ENCODE measurements at places on chromosomes 5 and 9.

GRCh38 chr5:126686451-126687126 lies 85.8 kb downstream of the PHAX start:
- DNase-seq: no peak

DNA sequence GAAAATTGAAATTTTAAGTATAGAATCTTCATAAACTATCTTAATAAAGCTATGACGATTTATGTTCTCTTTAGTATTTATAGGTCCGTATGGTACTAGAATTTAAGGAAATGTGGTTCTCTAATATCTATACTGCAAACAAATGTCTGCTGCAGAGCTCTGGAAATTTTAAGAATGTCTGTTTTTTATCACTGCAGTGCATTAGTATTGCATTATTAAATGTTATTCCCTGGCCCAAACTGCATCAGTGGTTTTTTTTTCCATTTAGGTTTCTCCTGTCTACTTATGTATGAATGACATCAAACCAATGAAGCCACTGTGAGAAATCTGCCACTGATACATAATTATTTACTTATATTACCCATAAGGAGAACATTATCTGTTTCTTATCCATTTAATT lies 211.4 kb upstream of the CD180 start:
- no peak for DNase-seq

DNA sequence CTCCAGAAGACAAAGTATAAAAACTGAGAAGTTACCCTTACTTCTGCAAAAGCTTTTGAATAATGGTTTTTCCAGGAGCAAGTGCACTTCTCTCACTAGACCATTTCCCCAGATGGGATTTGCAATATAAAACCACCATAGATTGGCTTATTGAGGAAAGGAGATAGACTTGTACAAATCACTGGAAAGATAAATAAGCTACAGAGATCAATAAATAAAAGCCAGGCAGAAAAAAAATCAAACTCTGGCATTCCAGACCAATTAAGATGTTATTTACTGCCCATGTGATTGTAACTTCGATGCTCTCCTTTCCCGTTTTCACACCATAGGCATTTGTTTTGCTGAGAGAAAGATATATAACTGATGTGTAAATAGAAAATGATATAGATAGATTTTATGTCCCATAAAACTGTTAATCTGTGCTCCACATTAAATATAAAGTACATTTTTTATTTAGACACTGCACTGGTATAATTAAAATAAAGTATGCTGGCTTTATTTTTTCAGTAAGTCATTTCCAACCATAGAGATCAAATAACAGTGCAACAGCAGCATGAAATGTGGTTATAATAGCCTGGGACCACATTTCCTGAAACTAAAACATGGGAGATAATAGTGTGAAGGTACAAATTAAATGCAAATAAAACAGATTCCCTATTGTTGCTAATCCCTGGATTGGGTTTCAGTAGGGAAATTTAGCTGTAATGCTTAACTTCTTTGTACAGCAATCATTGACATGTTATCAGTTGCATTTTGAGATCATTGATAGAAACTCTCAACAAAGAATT lies 177.7 kb downstream of the NR2F1-AS1 start:
- no peak for DNase-seq

GRCh38 chr5:98568336-98568735 lies 205.1 kb upstream of the RGMB start:
- DNase-seq: no peak

GRCh38 chr9:5850724-5851122 lies 17.8 kb upstream of the ERMP1 start:
- no peak for DNase-seq

- DNase-seq: no peak
Observed at GRCh38 chr9:6917162-6917561, 159.4 kb downstream of the KDM4C start.

DNA sequence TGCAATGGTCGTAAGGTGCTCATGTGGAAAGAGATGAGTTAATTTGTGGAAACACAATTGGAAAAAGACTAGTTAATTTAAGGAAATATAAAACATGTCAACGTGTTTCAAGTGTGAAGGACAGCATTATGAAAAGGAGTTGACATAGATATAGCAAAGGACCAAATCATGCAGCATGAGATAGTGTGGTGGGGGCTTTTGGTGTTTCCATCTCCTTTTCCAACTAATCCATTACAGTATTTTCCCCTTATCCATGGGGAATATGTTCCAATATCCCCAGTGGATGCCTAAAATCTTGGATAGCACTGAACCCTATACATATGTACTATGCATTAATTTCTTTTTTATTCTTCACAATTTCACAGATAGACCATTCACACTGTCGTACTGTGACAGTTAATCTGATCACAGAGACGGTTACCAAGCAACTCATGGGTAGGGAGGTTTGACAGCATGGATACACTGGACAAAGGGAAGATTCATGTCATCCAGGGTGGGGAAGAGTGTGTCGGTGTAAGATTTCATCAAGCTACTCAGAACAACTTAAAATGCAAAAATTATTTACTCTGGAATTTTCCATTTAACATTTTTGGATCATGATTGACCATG lies 238.6 kb downstream of the CDH12 start:
- DNase-seq: no peak

DNA sequence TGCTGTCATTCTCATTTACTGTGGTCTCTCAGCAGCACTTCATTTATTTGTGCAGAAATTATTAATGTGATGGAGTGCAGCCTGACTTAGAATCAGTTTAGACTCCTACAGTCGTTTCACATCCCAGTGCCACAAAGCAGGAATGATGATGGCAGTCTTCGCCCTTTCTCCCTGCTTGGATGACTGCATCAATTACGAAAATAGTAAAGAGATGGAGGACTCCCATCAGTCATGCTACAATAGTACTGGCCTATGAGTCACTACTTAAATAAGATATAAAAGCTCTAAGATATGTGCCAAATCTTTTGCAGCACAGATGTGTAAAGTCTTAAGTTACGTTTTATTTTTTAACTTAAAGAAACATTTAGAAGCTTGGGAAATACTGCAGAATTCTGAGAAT lies 263.9 kb downstream of the CHSY3 start:
- DNase-seq: no peak

DNA sequence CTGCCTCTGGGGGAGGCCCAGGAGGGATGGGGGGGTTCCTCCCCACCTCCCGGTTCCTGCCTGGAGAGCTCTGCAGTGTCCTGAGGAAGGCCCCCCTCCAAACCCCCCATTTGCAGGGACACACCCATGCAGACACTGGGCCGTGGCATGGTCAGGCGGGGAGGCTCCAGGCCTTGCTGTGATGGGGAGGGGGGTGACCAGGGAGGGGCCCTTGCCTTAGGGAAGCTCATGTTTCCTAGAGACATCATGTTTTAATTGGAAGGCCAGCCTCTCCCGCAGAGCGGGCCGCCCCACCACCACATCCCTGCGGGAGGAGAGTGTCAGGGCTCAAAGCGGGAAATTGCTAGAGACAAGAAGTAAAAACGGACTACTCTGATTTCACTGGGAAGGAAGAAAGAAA lies 12.0 kb downstream of the PRRX2 start:
- no peak for DNase-seq

GRCh38 chr5:89011778-89012711 lies 129.1 kb upstream of the MEF2C start:
- DNase-seq: no peak

DNA sequence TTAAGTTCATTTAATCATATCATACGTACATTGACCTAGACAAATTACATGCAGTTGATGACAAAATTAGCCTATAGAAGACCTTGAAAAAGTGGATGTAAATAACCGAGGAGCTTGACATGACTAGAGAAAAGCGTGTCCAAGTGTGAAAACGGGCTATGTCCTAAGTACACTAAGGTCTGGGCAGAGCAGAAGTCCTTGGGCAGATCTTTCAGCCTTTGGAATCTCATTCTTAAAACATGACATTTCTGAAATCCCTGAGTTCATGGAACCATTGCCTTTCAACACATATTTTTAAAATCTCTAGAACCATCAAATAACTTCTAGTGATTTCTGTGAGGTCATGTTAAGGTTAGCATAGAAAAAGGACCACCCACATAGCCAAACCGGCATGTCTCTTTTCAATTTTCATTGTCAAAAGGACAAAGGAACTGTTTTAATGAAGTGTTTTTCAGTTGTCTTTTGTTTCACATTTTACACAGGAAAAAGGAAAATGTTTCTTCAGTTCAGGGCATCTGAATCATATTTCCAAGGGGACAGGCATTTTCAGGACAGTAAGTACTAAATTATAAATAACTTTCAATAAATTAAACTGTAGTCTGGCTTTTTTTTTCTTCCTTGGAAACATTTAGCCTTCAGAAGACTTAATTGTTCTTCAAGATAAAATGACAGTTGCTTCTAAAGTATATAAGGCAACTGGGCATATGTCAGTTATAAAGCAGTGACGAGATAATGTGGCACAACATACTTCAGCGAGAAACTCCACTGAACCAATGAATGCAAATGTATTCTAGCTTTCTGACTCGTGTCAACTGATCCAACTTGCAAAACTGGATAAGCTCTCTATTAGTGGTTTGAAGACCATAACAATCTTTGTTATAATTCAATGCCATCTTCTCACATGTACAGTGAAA lies 416.8 kb downstream of the NFIB start:
- DNase-seq: no peak

- DNase-seq: no peak
Observed at GRCh38 chr5:168776070-168776469, 196.9 kb upstream of the PANK3 start.

DNA sequence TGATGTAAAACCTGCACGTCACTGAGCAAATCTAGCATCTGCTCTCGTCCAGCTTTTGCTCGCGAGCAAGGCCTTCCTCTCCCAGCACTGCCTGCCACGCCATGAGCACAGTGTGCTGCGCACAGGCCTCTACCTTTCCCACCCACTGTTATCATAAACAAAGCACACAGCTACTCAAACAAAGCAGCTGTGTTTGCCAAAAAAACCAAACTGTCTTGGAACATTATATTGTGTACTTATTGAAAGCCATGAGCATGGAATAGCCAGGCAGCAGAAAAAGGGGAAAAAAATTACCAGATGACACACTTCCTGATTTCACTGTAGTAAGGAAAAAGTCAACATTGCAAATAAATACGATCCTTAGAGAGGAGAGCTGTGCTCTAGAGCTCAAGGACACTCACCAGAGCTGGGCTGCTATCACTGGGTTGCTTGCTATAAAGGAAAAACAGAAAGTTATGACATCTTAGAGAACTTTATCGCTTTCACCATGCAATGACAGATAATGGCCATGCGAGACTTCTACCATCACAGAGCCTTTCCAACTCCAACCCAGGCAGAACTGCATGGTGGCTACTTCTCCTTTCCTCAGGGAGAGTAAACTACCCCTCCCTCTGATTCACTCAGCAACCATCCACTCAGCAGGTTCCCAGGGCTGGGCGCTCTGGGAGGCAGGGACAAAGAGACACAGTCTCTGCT lies 69.6 kb downstream of the EPB41L4B start:
- no peak for DNase-seq

DNA sequence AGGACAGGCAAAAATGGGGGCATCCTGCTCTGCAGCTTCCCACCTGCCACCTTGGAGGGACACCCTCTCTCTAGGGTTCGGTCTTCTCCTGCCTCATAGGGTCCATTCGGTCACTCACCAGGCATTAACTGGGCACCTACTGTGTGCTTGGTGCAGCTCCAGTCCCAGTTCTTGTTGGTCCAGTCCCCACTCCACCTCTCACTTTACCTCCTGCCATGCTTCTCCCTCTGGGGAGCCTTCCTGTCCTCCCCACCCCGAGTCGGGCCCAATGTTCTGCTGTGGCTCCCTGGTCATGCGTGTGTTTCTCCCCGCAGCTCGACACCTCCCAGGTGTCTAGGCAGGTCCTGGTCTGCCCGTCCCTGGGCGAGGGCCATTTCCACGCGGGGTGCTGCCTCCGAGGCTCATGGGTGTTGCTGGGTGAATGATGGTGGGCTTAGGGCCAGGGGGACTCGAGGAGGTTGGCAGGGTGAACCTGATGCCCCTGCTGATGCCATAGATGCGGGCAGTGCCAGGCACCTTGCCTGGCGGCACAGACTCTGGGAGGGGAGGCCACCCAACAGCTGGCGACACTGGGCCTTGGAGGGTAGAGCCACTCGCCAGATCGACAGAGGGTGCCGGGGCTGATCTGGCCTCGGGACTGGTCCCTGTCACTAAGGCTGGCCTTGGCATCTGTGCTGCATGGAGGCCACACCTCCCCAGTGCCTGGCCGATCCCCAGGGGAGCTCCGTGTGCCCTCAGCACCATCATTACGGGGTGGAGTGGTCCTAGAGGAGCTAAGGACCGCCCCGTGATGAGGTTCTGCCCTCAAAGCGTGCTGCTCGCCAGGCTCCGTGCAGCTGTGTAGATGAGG lies 66.0 kb upstream of the RNU6ATAC start:
- no peak for DNase-seq

DNA sequence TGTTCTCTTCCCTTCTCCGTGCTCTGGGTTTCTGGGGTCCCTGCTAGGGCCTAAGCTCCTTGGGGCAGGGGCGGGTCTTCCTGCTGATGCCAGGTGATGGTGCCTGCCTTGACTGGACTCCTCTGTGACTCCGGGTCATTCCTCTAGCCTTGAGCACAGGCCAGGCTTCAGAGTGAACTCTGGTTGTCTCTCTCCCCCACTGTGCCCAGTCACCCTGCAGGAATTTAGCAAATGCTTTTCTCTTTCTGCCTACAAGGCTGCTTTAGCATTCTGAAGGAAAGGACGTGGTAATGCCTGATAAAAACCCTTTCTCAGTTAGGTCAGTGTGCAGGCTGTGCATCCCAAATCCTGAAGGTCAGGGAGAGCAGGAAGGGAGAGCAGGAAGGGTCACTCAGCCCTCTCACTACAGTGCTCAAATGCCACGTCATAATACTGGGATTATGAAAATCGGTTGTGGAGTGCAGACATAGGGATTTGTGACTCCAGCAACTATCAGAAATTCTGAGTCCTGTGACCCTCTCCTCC lies 2.7 kb downstream of the CXCL14 start:
- DNase-seq: no peak

DNA sequence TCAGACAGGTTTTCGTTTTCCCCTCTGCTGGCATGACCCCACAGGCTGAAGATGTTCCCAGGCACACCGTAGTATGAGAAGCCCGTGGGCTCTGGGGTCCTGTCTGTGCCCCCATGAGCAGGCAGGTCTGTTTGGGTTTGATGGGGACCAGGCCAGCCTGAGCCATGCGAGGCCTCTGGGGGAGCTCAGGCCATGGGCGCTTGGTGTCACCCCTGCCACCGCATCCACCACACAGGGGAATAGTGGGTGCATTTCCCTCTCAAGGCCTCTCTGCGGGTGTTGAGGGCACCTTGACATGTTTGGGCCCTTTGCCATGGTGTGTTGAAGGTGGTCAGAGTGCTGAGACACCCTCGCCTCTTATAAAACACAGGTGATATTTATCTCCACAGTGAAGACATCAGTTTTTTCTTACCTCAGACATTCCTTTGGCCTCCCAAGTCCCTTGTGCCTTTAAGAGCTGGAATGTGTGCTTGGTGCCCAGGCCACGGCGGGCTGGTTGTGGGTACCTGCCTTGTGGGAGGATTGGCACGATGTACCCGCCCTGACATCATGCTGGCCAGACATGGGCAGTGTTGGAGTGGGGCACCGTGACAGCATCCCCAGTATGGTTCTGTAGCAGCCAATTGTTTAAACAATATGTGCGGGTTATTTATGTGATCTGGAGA lies 68.3 kb downstream of the WNK2 start:
- DNase-seq: no peak

- DNase-seq: no peak
Observed at GRCh38 chr5:136615251-136616119, 250.1 kb upstream of the TRPC7 start.
